GM12864 (cell line): ENCODE measurements at places on chromosomes 5 and 9.
A peak's percentile ranks its signal among the peaks of the same experiment; 100 is the strongest.

DNA sequence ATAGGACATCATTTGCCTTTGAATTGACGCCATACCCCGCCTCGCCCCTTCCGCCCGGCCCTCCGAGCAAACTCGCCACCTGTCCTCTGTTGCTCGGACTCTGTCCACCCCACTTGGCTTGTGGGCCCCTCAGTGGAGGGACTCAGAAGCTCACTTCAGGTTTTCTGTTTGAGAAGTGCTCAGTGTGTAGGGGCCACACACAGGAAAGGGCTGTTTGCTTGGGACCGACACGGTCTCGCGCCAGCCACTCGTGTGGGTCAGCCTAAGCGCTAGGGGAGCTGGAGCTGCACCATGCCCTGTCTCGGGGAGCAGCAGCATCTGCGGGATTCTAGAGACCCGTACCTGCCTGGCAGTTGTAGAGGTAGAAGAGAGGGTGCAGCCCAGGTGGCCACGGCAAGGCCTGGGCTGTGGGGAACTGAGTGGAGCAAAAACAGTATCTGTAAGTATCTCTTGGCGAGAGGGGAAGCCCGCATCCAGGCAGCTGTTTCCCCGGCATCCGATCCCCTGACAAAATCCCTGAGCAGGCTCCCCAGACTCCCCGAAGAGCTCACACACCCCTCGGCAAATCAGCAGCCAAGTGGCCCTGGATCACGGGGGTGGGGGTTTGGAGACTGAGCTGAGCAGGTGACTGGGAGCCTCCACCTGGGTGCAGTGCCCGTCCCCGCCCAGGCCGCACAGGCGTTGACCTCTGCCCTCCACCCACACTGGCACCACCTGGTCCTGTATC, 52.2 kb downstream of the COL5A1 start:
- DNase-seq = no peak

GRCh38 chr9:124188331-124189110, 69.2 kb upstream of the NEK6 start:
- no peak for DNase-seq

GRCh38 chr5:56356121-56356835, 123.1 kb upstream of the ANKRD55 start:
- DNase-seq = no peak

DNA sequence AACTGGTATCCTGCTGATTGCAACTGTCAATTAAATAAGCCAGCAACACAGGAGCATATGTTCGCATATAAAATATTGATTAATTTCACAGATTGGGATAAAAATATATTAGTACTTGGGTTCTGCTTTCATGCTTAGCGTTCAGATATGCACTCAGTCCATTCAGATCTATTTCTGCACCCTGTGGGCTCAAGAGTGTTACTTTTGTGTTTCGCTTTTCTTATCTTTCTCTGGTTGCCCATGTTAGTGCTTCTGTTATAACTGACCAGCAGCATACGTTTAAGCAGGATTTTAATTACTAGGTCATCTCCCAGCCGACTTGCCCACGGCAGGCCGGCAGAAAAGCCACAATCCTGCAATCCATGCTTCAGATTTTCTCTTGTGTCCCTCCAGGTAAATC, 289.1 kb downstream of the EBF1 start:
- no peak for DNase-seq

- DNase-seq = no peak
Measured at GRCh38 chr5:29229461-29229860, 1964.0 kb upstream of the CDH6 start.

DNA sequence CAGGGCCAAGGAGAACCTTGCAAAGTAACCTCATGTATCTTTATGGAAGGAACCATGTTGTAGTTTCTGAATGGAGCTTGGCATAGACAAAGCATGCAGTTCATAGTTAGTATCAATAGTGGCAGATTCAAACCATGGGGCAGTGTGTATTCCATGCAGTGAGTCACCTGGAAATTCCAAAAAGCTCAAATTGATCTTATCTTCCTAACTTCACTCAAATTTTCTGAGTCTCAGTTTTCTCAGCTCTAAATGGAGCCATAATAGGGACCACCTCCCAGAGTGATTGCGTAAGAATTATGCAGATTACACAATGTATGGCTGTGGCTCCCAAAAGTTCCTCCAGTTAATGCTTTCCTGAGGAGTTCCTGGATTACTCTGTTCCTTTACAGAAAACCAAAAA, 549.9 kb upstream of the KLF4 start:
- no peak for DNase-seq

GRCh38 chr5:32605766-32606152, 20.4 kb downstream of the SUB1 start:
- no peak for DNase-seq

- no peak for DNase-seq
Measured at GRCh38 chr5:79793304-79793703, 103.7 kb downstream of the CMYA5 start.

DNA sequence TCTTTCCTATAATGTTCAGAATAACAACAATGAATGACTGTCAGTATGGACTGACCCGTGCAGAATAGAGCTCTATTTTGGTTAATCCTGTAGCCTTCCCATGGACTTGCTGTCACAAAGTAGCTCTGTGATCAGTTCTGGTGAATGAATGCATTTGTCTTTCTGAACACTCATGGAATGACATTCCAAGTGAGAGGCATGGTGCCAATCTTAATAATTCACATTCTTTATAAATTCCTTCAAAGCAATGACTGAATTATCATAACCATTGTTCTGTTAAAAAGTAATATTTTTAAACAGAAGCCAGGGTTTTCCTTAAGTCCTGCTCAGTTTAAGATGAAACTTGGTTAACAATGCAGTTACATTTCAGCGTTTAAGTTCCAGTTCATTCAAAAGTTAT, 360.5 kb downstream of the ICE1 start:
- no peak for DNase-seq

DNA sequence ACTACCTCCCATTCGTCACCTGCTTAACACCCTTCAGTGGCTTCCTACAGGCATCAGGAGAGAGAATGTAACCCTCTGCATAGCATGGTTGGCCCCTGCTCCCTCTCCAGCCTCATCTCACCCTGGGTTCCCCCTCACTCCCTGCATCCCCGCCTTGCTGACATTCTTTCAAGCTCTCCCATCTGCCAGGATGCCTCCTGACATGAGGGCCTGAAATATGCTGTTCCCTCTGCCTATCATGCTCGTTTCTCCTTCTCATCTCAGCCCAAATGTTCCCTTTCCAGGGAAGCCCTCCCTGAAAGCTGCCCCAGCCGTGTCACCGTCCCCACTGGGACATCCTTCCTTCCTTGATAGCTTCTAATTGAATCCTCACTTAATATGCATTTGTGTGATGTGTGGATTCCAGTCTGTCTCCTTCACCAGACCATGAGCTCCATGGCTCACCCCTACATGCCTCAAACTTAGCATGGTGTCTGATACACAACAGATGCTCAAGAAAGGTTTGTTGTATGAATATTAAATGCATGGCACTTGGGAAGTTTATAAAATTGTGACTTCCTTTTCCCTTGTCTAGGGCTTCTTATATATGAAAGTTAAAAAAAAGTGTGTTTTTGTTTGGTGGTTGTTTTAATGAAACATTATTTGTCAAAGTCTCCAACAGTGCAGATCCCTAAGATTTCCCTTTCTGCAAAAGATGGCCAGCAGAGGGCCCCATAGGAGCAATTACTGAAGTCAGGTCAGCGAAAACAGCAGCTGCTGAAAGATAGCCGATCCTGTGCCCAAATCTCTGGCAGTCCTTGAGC, 7.3 kb upstream of the C5orf58 start:
- peak; percentile 29 for DNase-seq

- no peak for DNase-seq
Measured at GRCh38 chr5:97836816-97837215, 653.8 kb upstream of the RIOK2 start.

DNA sequence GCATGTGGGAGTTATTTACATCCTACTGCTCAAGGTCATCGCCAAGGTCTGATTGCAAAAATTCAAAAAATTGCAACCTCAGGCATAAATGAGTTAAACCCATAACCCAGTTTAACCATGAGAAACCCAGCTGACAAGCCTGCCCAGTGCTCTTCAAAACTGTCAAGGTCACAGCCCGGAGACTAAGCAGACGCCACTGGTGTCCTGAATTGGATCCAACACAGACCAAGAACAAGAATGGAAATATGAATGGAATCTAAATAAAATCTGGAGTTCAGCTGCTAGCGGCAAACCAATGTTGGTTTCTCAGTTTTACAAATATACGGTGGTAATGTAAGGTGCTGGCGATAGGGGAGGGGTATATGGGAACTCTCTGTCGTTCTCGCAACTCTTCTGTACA, 201.5 kb upstream of the MVB12B start:
- no peak for DNase-seq

GRCh38 chr5:65061974-65062353, 293.2 kb downstream of the CWC27 start:
- DNase-seq = no peak

DNA sequence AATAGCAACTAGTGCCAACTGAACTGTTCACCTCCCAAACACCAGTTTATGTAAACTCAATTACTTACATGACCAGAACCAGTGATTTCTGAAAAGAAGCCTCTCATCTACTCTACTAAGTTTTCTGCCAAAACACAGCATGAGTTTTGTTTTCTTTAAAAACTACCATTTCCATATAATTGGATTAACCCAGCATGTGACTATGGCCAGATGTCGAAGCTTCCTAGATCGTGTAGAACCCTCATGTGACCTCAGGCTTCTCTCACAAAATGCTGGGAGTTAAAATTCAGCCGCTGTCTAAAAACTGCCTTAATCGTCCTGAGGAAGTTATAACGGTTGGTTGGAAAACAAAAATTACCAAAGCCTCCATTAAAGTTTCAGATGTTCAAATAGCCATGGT, 303.5 kb downstream of the IRX1 start:
- no peak for DNase-seq

DNA sequence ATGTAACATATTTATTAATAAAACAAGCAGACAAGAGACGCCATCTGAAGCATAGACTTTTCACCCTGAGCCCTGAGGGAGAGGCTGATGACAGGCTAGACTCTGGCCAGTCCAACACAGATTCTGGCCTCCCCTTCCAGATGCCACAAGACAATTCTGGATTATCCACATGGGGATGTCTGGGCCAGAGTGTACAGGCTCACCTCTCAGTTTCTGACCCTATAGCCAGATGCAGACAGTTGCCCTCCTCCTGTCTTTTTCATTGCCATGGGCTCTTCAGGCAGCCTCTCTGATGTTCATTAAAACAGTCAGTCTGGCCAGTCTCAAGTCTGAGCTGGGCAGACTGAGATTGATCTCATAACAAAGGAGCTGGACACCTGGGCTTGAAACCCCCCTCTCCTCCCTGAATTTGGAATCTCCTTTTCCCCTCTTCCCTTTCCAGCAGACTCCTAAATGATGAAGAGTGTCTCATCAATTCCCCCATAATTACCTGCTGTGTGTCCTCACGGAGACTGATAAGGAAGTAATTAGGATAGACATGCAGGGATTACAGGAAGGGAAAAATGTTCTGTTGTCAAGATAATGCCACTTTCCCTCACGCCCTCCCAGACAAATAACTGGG, 89.6 kb downstream of the ASTN2 start:
- no peak for DNase-seq

GRCh38 chr9:112849363-112849922, 41.2 kb downstream of the SLC46A2 start:
- DNase-seq = no peak

- no peak for DNase-seq
Measured at GRCh38 chr5:82885627-82886389, 191.4 kb downstream of the TMEM167A start.
